Ecto neural progenitor cell (in vitro differentiated cells): ENCODE measurements at places on chromosomes 3 and 15.
A peak's percentile ranks its signal among the peaks of the same experiment; 100 is the strongest.

- no peak for DNase-seq
Observed at GRCh38 chr3:30399394-30400181, 206.8 kb upstream of the TGFBR2 start.

- DNase-seq: no peak
Observed at GRCh38 chr3:131714585-131715220, 211.9 kb upstream of the MRPL3 start.

DNA sequence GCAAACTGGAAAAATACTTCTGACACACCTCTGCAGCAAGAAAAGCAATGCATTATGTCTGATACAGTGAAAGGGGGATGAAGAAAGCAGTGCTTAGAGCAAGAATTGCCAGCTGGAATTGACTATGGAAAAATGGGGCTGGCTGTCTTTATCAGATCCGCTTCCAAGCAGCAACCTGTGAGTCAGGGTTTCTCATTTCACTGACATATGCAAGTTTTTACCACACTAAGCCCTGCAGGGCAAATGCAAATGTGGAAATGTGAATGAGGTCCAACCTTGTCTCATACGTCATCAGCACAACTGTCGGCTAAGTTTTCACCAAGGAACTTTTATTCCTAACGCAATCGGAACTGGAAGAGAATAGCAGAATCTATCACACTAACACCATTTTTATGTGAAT is 172.5 kb upstream of the GADL1 start:
- no peak for DNase-seq

GRCh38 chr15:84908564-84908963 is 24.1 kb downstream of the SLC28A1 start:
- DNase-seq: no peak

DNA sequence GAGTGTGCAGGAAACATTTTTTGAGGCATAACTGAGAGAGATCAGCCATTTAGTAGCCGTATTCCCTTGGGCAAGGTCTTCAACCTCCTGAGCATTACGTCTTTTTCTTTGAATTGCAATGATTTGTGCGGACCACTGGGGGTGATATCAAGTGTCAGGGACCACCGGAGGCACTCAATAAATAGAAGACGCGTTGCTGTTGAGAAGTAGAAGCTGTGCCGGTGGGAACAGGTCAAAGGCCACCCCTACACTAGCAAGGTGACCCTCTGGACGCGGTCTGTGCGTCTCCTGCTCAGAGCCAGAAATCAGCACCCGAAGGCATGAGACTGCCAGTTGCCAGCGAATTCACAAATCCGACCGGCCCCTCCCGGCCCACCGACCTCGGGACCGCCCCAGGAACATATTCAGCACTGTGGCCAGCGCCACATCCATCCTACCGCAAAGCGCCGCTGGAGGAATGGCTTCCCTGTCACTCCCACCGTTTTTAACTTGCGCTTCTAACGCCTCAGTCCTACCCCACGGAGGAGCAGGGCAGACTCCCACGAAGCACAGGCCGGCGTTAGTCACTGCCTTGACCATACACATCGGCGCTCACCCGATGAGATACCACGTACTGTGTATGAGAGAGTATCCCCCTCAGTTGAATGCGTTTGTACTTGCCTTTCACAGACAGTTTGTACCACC is 1.4 kb upstream of the GHSR start:
- DNase-seq: peak; percentile 85

GRCh38 chr15:70539409-70539808 is 223.9 kb downstream of the UACA start:
- no peak for DNase-seq

GRCh38 chr3:128294999-128295468 is 141.8 kb downstream of the EEFSEC start:
- peak; percentile 28 for DNase-seq

DNA sequence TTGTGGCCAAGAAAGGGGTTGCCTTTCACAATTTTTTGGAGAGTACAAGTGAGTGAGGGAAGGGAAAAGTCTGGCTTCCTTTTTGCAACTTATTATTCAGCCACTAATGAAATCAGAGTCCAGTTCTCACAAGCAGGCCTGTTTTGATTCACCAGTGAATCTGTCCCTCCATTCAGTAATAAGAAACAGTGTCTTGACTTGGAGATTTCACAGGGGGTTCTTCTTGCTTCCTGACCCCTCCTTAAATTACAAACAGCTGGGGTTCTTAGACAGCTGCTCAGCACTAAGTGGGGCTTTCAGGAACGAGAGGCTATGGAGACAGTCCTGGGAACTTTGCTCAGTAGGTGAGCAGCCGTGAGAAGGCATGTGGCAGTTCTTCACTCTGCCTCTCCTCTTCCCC is 24.5 kb downstream of the SEMA3G start:
- DNase-seq: no peak

DNA sequence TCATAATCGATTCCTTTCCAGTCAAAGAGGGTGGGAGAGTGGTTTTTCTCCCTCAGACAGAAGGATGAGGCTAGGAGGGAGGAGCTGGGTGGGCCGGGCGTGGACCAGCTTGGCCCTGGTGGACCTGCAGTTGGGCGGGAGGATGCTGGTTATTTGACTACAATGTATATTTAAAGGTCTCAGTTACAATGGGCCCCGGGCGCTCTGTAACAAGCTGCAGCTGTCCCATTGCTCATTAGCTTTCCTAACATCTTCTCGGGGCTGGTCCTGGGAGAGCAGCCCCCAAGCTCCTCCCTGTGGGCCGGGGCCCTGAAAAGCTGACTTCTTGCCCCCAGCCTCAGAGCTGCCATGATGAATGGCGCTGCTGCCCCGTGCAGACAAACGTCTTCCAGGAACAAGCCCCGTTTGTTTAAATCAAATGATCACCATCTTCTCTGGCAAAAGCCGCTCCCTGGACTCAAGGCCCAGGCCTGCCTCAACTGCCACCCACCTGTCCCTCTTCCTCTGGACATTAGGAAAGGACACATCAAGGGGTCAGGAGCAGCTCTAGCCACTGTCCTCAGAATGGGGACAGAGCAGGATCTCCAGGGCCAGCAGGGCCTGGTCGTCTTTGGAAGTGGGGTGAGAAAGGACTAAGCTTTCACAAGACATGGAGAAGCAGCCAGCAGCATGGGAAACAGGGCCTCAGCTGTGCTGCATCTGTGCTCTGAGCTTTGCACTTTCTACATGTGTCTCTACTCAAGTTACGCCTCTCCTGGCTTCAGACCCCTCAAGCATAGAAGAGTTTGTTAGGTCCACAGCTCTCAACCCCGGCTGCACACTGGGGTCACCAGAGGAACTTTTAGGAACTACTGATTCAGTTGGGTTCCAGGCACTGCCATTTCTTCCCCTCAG is 38.6 kb downstream of the MAGEF1 start:
- DNase-seq: no peak

GRCh38 chr3:187744169-187745151 is 808 bp downstream of the BCL6 start:
- DNase-seq: peak; percentile 63

GRCh38 chr15:46461416-46461815 is 826.6 kb downstream of the SQOR start:
- DNase-seq: no peak

GRCh38 chr15:40477642-40478327 is 7.0 kb downstream of the CHST14 start:
- no peak for DNase-seq

GRCh38 chr3:13543253-13543652 is 5.7 kb upstream of the FBLN2 start:
- DNase-seq: no peak

GRCh38 chr15:92167451-92167850 is 226.2 kb upstream of the ST8SIA2 start:
- DNase-seq: no peak

DNA sequence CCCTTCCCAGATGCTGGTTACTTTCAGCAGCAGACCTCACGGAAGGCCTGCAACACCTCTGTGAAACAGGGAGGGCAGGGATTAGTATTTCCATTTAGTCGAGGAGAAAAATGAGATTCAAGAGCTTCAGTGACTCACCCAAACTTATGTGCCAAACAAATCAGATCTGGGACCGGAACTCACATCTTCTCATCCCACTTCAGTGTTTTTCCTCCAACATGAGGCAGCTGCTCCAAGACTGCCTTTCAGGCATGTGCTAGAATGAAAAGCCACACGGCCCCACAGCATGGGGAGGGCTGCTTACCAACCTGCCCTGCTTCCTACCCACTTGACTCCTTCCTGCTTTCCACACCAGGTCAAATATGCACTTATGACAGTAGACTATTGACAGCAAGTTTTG is 129.4 kb upstream of the SLC24A5 start:
- no peak for DNase-seq

GRCh38 chr15:70055601-70056051 is 42.1 kb downstream of the TLE3 start:
- no peak for DNase-seq

GRCh38 chr3:168220556-168220955 is 124.8 kb upstream of the GOLIM4 start:
- DNase-seq: no peak

DNA sequence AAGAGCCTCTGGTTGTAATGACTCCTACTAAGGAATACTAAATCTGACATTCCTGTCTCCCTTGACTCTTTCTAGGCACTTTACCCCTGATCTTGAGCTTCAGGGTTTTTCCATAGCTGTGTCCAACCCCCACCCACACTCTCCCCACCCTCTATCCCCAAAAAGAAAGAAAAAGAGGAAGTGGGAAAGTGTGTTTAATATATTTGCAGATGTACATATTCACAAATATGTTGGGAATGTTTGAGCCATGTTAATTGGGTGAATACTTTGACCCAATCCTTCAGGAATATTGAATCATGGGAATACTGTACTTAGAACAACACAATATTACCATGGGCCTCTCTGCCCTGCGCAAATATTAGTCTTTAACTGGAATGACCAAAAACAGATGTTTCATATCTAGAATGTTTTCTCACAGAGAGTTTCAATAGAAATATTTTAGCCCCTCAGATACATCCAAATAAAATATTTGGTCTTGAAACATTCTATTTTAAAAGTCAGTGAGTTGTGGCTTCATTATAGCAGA is 19.8 kb upstream of the PFN2 start:
- DNase-seq: no peak

- no peak for DNase-seq
Observed at GRCh38 chr3:15055019-15055557, 10.0 kb downstream of the MRPS25 start.

- no peak for DNase-seq
Observed at GRCh38 chr3:140568842-140569520, 108.9 kb upstream of the TRIM42 start.

DNA sequence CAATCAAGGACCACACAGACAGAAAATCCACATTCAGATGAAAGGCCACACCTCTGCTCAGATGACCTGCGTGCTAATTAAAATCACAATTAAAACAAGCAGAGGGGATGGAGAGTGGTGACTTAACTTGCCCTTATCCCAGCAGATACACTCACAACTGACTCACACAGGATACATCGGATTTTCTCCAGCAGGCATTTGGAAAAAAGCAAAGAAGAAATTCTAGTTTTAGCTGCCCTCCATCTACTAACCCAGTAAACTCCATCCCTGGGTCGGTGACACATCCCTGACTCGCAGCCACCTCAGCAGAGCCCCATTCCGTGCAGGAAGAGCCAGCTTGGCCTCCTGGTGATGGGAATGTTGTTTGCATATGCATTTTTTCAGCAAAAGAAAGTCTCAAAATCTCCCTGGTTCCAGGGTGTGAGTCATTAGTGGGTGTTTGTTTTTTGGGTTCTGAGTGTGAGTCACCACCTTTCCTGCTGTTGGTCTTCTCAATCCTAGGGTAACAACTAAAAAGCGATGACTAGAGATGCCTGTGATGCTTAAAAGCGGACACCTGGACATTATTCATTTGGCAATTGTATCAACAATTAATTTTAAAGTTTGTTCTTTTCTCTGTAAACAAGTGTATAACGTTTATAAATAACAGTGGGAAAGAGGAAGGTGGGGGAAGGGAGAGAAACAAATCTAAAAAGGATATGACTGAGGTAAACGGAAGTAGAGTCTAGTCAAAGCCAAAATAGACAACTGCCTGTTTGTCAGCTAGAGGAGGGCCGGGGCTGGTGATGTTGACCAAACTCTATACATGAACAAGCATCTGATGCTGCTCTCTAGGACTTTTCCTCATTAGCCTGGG is 49.8 kb upstream of the SLC4A7 start:
- no peak for DNase-seq

- no peak for DNase-seq
Observed at GRCh38 chr3:47520756-47521155, 7.2 kb upstream of the ELP6 start.

- no peak for DNase-seq
Observed at GRCh38 chr3:62098646-62099365, 274.5 kb downstream of the FEZF2 start.

DNA sequence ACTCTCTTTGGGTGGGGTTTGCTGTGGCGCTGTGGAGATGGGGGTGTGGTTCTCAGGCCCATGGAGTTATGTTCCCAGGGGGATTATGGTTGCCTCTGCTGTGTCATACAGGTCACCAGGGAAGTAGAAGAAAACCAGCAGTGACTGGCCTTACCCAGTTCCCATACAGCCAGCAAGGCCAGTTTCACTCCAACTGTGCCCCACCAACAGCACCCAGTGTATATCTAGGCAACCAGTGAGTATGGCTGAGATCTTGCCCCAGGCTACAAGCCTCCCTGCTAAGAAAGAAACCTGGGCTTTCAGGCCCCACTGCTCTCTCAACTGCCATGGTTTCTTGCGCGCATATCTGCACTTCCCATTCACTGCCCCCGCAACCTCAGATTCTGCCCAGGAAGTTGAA is 31.4 kb upstream of the RARB start:
- no peak for DNase-seq

DNA sequence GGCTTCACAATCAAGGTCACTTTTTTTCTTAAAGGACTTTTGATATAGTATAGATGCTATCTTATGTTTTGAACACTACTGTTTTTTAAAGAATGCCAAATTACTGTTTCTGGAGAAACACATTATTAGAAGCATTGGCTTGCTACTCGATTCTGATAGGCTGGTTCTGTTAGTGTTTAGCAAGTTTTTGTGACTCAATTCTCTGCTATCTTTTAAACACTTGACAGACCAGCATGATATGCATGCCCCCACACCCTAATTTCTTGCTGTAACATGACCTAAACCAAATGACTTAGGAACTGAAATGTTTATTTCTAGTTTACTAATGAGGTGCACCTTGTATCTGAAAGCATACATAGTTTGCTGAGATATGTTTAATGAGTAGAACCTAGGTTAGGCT is 5.5 kb upstream of the IL20RB start:
- no peak for DNase-seq

GRCh38 chr3:150278843-150279381 is 129.2 kb upstream of the TSC22D2 start:
- DNase-seq: no peak

- DNase-seq: peak; percentile 49
Observed at GRCh38 chr3:12224181-12225147, 64.4 kb upstream of the PPARG start.

GRCh38 chr15:42674472-42674871 is 62.5 kb downstream of the CDAN1 start:
- no peak for DNase-seq

GRCh38 chr3:149738876-149739275 is 13.4 kb downstream of the COMMD2 start:
- no peak for DNase-seq
